ENCODE measurements at places on chromosomes 11 and 22.

- DNase-seq: no peak
Observed at GRCh38 chr22:43269246-43269645, 73.9 kb downstream of the SCUBE1 start.

DNA sequence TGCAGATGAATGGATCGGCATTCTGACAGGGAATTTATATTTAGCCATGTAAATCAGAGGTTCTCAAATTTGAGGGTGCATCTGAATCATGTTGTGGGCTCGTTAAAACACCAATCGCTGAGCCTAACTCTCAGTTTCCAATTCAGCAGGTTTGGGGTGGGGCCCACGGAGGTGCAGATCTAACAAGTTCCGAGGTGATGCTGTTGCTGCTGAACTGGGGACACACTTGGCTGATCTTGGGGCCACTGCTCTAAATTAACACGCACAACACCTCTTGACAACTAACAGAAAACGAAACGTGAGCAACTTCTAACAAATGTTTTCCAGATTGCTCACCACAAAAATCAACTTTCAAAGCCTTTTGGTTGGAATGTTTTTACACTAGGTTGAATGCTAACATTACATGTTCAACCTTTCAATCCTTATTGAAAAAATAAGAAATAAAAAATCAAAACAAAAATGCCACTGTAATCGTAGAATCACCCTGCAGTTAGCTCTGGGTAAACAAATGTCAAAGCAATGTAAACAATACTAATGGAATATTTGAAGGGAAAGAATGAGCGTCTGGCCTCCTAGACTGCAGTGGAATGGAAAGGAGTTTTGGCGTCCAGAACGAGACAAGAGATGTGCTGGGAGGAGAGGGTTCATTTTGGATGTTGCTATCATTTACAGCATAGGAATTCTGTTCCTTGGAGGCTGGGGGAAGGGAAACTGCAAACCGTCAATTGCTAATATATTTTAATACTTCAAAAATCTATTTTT, 68.3 kb upstream of the SLC6A5 start:
- DNase-seq: no peak

DNA sequence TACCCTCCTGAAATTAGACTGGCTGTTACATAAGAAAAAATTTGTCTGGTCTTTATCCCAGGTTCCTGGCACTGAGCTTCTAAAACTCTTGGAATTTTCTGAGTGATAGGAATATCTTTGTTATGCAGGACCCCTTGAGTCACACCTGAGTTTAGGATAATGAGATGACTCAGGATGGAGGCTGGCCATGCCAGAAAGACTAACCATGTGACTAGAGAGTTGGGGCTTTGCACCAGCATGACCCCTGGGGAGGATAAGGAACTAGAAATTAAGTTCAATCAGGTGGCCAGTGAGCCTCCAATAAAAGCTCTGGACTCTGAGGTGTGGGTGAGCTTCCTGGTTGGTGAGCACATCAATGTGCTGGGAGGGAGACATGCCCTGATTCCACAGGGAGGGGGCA, 88.1 kb downstream of the XRRA1 start:
- DNase-seq: no peak

DNA sequence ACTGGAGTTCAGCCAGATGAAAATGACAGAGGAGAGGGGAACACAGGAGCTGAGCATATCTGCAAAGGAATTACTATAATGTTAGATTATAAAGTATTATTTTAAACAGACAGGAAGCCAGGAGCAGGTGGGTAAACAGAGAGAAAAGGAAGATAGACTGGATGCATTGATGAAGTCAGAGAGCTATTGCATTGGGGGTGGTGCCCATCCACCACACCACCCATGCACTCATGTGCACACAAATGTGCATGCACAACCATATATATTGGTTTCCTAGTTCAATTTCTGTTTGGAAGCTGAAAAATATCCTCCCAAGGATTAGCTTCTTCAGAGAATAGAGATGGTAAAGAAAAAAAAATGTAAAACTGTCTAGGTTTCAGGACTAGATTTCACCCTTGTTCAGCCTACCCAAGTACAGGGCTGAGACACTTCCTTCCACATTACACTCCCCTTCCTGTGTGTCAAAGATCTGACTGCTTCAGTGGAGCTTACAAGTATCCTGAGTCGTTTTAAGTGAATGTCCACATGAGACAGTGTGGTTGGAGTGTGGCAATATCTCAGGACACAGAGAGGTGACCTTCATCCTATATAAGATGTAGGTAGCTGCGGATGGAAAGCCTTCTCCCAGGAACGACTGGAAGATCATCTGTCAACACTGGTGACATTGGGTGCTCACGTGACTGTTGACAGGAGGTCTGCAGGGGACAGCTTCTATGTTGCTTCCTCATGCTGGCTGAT, 12.2 kb upstream of the SMPD1 start:
- DNase-seq: no peak

DNA sequence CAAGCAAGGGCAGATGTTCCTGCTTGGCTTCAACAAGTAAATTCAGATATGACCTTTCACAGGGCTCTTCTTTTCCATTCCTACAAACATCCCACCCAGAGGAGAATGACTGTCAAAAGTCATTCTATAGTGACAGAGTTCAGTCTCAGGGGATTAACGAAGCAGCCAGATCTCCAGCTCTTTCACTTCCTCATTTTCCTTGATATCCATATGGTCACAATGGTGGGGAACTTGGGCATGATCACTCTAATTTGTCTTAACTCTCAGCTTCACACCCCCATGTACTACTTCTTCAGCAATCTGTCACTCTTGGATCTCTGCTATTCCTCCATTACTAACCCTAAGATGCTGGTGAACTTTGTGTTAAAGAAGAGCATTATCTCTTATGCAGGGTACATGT, 15.0 kb upstream of the OR8B8 start:
- DNase-seq: no peak
